Activated gamma-delta T cell (primary cell): ENCODE measurements at places on chromosomes 7 and 10.

DNA sequence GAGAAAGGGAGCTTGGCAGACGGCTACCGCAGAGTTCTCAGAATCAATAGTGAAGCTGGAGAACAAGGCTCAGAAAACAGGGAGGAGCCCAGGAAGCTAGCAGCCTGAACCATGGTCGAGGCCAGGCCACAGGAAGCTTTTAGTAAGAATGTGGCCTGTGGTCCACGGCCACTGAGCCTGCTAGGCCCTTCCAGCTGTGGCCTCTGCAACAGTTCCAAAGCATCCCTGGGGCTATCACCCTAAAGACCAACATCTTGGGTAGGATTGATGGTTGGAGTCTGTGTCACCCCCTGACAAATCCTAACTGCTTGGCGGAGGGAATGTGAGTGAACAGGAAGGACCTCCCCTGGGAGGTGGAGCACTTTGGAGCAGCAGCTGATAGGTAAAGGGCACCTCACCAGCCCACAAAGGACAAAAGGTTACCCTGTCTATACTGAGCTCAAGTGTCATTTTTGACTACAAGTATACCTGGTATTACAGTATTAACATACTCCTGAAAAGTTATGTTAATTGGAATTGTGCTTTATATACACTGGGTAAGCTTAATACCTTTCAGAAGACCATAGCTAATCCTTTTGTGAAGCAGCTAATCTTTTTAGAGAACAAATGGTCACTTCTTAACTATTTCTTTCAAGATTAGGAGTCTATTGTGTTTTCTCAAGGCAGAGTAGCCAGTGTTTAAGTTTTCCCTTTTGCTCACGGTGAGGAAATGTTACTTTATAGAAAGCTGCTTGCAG lies 18.7 kb downstream of the PTPRE start:
- DNase-seq, result no peak

DNA sequence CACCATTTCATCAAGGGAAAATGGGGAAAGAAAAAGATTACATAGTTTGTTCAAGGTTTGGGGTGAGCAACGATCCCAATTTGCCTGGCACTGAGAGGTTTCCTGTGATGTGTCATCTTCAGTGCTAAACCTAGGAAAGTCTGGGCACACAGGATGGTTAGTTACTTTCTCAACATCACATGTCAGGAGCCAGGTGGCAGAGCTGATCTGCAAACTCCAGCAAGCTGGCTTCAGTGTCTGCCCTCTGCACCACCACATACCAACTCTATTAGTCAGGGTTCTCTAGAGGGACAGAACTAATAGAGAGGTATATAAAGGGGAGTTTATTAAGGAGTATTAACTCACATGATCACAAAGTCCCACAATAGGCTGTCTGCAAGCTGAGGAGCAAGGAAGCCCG lies 11.3 kb downstream of the ADAM12 start:
- no peak for DNase-seq

DNA sequence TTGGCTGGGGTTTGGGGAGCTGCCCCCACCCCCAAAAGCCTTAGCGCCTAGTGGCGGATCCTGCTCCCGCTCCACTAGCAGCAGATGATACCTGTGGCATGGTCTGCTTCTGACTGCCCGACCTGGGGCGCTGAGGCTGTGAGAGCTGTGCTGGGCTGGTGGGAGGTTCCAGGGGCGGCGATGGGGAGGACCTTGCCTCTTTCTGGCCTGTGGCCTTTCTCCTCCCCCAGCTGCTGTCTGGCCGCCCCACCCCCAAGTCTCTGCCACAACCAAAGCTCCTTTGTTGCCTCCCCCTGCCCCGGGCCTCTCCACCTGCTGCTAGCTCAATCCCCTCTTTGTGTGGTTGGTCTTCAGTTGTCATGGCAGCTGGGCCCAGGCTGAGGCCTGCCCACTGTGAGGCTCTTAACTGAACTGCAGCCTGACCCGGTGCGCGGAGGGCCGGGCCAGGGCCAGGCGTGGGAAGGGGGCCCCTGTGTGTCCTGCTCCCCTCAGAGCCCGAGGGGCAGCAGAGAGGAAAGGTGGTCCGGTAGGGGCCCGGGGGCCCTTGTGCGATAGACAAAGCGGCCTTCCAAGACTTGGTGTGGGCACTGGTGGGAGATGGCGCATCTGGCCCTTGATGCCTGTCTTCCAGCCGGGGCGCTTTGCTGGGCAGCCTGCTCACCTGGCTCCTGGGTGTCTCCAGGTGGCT lies 4.7 kb downstream of the ZNF775 start:
- no peak for DNase-seq

DNA sequence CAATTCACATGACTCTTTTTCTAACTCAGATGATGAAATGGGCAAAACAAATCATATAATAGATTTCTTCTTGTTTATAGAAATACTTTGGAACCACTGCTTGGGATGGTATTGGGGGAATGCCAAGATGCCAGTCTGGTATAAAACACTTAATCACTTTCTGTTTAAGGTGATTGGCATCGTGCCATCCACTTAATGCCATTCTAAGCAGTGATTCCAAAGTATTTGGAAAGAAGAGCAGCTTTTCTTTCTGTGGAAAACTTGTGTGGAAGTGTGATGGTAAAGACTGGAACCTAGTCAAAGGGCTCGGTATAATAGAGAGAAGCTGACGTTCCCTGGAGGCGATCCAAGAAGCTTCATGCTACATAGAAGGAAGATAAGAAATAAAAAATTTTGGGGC lies 120.6 kb downstream of the TMEM26 start:
- DNase-seq, result no peak

GRCh38 chr7:98651760-98652159 lies 34.7 kb downstream of the NPTX2 start:
- DNase-seq, result no peak

GRCh38 chr7:123148813-123149212 lies 51.0 kb downstream of the SLC13A1 start:
- DNase-seq, result no peak

- no peak for DNase-seq
Observed at GRCh38 chr10:131944976-131945695, 36.6 kb downstream of the BNIP3 start.

- DNase-seq, result no peak
Observed at GRCh38 chr10:110864662-110865140, 7.0 kb upstream of the PDCD4 start.

DNA sequence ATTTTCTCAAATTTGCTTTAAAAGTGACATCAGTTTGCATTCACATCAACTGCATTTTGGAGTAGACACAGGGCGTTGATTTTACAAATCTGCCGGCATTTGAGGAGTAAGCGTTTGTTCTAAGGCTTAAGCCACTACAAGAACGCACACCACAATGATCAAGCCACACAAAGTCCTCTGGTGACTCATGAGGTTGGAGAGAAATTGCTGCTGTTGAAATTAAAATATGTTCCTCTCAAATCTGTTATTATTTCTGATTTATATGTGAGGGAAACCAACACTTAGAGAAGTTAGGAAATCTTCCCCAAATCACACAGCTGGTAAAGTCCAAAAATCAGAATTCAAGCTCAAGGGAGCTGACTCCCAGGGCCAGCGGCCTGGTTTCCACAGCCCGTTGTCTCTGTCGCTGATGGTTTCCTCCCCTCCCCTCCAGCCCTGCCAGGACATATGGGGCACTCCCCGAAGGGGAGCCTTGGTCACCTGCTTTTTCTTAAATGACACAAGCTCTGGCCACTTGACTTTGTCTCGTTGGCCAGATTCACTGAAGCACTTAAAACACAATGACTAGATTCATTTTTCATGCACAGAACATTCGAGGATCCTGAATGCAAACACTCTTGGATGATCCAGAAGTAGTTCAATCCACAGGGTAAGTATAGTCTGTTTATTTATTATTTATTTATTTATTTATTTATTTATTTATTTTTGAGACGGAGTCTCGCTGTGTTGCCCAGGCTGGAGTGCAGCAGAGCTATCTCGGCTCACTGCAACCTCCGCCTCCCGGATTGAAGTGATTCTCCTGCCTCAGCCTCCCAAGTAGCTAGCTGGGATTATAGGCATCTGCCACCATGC lies 29.2 kb upstream of the KLF6 start:
- no peak for DNase-seq

DNA sequence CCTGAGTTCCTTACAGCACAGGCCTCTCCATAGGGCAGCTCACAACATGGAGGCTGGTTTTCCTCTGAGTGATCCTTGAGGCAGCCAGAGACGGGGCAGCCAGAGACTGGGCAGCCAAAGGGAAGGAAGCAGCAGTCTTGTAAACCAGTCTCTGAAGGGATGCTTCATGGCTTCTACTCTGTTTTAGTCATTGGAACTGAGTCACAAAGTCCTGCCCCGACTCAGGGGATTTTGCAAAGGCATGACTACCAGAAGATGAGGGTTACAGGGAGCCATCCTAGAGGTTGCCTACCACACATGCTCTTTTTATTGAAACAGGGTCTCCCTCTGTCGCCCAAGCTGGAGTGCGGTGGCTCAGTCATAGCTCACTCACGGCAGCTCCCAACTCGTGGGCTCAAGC lies 44.4 kb upstream of the COMMD3 start:
- no peak for DNase-seq

GRCh38 chr10:48238826-48239520 lies 35.5 kb downstream of the FRMPD2 start:
- DNase-seq, result no peak

- no peak for DNase-seq
Observed at GRCh38 chr7:44111761-44112160, 7.6 kb downstream of the AEBP1 start.

DNA sequence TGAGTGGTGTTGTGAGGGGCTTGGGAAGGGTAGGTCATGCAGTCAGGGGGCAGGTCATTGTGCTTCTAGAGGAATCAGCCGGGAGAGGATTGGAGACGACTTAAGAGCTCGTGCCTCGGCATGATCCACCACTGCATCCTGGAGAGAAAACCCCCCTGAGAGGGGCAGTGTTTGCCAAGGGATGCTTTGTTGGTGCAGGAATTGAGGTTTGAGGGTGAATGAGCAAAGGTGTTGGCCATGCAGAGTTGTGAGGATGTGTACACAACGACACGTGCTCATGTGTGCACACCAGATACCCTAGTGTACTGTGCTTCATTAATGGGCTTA lies 85.6 kb upstream of the ANLN start:
- no peak for DNase-seq

DNA sequence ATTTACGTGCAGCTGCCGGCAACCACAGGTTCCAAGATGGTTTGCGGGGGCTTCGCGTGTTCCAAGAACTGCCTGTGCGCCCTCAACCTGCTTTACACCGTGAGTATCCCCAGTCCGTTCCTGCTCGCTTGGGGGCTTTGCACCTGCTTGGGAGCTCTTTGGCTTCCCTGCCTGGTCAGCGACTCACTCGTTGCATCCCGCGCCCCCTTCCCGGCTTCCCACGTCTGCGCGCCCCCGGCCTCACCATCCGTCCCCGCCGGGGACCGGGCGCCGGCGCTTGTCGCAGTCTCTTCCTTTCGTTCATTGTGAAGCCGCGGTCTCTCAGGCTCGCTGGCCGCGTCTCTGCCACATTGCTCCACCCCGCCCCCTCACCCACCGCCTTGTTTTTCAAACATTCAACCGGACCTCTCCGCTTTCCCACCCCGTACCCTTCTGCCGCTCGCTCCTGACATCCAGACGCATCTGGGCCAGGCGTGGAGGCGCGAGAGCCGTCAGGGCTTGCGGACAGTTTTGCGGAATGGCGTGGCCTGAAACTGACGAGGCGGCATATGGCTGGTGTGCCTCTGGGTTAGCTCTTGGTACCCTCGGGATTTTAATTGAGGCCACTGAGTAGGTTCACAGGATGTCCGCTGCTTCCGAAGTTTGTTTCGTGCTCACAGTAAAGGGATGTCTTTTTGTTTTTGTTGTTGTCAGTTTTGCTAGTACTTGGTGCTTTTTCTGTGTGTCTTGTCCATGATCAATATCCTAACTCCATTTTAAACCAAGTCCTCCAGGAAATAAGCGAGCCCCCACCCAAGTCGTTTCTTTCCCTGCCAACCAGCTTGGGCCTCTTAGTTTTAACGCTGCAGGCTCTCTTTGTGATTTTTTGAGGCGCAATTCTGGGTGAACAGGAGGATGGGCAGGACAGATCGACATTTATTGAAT lies 639 bp downstream of the TSPAN13 start:
- DNase-seq, result no peak

DNA sequence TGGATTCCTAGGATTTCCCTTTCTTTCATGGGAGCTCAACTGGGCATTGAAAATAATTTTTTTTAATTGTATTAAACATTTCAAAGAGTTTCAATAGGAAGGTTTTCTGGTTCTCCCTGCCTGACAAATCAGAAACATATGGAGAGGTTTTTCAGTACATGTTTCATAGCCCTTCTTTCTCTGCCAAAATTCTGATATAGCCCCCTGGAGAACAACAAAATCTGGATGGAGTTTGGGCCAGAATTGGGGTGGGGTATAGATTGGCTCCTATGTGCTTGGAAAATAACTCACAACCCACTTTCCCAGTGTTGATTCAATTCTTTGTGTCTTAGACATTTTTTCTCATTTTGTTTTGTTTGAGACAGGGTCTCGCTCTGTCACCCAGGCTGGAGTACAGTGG lies 24.6 kb upstream of the EIF4H start:
- no peak for DNase-seq

DNA sequence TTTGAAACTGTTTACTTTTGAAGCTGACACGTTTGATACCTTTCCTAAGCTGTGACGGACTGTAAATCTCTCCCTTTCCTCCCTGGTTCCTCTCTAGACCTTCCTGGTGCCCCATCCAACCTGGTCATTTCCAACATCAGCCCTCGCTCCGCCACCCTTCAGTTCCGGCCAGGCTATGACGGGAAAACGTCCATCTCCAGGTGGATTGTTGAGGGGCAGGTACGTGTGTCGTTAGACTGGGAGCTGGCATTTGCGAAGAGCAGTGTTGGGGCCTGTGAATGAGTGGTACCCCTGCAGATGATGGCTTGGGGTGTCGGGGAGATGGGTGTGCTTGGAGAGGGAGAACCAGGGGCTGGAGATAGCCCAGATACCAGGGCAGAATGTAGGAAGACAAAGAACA lies 602.7 kb upstream of the FOXK1 start:
- DNase-seq, result no peak

DNA sequence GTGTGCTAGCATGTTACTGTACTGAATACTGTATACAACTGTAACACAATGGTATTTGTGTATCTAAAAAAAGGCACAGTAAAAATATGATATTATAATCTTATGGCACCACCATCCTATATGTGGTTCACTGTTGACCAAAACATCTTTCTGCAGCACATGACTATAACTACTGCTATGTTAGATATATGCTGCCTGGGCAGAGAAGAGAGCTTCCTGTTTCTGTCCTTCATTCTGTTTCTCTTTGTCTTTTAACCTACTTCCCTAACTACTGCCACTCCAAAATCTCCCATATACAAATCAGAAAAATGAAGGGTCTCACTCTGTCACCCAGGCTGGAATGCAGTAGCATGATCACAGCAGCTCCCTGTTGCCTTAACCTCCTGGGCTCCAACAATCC lies 8.8 kb upstream of the FGL2 start:
- DNase-seq, result no peak

- no peak for DNase-seq
Observed at GRCh38 chr7:2149672-2150444, 82.9 kb downstream of the MAD1L1 start.

DNA sequence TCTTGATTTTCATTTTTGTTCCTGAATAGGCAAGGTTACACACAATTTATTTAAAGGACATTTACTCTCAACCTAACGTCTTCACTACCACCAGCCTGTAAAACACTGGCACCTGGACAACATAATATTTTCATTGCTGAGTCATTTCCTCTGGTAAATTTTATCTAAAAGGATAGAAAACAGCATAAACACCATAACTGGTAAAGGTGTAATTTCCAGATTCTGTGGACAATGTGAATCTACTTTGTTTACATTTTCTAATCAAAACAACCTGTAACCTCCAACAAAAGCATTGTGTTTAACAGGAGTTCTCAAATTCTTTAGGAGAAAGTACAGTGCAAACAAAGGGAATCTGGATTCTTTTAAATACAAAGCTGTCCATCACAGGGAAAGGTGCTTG lies 472.0 kb upstream of the AKR1E2 start:
- DNase-seq, result no peak

- no peak for DNase-seq
Observed at GRCh38 chr7:121305109-121305508, 23.7 kb upstream of the WNT16 start.
